ENCODE measurements at places on chromosomes 13 and 19.

- DNase-seq, result no peak
These were observed 1.3 kb downstream of the RAB3D start for GRCh38 chr19:11338121-11338520.

DNA sequence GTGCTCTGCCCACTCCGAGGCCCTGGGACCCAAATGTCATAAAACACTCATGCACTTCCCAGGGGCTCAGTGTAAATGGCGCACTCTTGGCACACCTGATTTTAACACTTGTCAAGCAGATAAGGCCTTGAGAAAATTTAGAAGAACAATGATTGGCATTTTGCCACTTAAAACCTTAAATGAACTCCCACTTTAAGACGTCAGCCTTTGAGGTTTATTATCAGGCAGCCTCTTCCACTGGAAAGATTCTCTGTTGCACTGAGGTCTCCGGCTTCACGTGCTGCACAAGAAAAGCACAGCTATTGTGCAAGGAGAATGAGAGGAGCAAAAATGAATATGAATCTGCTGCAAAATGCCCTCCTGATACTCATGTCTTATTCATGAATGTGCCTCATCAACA is 38.5 kb upstream of the ATP11A start:
- no peak for DNase-seq

DNA sequence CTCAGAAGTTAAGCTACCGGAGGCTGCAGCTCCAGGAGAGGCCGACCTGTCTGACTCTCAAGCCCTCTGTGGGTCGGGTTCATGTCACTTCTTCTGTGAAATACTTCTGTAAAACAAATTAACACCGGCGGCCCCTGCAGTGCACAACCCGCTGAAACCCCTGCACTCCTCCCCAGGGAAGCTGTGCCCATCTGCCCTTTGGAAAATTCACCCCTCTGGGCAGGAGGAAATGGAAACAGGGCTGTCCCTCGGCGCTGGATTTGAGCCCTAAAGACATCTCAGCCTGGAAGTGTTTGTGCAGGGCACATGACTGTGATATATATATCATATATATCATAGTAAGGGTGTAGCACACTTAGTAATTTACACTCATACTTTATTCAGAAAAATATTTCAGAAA is 415.3 kb downstream of the IRS2 start:
- no peak for DNase-seq

DNA sequence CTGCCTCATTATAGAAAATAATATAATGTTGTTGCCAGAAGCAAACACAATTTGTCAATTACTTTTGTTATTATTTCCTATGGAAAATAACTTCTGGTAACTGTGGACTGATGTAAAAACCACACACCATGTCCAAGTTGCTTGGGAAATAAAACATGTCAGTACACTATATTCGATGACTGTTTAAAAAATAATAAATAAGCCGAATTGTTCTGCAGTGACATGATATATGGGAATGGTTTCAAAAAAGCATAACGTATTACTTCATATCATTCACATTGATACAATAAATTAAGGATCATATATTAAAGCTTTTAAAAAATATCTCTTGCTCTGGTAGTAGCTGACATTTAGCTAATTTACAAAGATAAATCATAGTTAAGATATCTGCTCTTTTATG is 2062.1 kb downstream of the PCDH9 start:
- DNase-seq, result no peak

- DNase-seq, result no peak
These were observed 363 bp downstream of the CACNA1A start for GRCh38 chr19:13505761-13506470.

GRCh38 chr13:53123536-53123935 is 94.9 kb downstream of the OLFM4 start:
- DNase-seq, result no peak

DNA sequence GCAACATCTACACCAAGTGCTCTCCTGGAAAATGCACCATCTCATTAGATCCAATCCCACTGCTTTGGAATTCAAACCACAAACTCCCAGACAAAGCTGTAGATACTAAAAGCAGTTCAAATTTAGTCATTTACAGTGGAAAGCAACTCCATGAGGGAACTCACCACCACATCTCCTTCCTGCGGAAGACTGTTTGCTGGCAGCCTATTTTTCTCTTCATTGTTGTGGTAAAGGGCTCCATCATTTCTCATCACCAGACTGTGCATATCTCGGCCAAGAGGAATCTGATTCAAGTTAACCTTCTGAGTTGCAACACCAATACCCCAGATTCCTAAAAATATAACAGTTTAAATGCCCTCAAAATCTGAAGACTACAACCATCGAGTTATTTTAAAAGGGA is 8.4 kb downstream of the SPRYD7 start:
- DNase-seq, result no peak

DNA sequence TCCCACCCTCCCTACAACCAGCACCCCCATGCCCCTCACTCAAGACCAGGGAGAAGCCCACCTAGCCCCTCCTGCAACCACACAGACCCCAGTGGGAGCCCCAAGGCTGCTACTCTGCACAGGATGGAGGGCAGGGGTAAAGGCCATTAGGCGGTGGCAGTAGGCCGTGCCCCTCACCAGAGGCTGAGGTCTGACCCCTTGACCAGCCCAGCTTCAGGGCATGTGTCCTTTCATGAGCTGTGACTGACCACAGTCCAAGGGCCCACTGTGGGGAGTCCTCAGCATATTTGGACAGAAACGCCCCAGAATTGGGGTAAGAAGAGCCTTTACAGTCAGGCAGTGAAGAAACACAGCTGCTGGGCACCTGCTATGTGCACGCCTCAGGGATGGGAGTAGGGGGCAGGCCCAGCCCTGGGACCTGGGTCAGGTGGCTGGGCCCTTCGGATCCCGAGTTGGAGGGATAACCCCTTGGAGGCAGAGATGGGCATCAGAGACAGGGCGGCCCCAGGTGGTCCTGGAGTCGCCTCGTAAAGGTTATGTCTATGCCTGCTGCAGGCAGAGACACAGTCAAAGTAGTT is 1.7 kb upstream of the RPS5 start:
- DNase-seq, result no peak

- DNase-seq, result no peak
These were observed 3.6 kb downstream of the AKAP11 start for GRCh38 chr13:42275506-42275905.

DNA sequence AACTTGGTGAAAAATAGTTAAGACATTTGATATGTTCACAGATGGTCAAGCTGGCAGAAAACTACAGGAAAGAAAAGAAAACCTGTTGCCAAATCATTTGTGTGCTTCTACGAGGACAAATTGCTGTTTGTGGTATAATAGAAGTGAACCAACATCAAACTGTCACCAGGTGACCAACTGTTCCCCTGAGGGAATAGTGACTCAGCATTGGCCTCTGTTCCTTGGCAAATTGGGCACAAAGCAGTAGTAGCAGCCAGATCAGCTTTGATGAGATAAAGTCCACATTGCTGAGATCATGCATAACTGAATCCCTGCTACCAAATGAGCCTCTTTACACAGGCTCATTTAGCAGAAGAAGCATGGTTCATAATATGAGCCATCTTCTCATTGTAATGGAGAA is 103.5 kb downstream of the POSTN start:
- DNase-seq, result no peak

DNA sequence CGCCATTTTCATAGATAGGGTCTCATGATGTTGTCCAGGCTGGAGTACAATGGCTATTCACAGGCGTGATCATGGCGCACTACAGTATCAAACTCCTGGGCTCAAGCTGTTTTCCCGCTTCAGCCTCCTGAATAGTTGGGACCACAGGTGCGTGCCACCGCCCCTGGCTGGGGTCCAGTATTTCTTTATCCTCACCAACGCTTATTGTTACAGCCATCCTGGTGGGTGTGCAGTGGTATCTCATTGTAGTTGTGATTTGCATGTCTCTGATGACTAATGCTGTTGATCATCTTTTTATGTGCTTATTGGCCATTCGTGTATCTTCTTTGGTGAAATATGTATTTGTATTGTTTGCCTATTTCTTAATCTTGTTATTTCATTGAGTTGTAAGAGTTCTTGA is 49.0 kb downstream of the SIPA1L3 start:
- DNase-seq, result no peak

- peak; percentile 83 for DNase-seq
These were observed 1.9 kb downstream of the FOXO1 start for GRCh38 chr13:40664350-40665125.

DNA sequence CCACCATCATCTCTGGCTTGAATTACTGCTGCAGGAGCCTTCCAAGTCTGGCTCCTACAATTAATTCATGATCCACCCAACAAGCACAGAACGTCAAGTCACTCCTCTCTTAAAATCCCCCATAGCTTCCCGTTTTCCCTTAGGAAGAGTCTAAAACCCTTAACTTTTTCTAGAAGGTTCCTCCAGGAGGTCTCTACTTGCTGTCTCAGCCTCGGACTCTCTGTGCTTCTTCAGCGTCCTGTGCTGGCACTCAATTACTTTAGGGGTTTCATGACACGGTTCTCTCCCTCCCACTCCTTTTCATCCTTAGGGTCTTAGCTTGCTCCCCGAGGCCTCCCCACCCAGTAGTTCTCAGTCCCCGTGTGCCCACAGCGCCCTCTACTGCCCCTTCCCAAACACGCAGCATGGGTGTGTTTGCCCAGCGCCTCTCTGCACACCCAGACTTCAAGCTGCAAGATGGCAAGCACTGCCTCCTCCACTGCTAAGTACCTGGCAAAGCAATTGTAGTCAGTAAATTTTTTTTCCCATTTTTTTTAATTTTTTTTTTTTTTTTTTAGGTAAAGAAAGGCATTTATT is 25.8 kb upstream of the MAP3K10 start:
- DNase-seq, result no peak

DNA sequence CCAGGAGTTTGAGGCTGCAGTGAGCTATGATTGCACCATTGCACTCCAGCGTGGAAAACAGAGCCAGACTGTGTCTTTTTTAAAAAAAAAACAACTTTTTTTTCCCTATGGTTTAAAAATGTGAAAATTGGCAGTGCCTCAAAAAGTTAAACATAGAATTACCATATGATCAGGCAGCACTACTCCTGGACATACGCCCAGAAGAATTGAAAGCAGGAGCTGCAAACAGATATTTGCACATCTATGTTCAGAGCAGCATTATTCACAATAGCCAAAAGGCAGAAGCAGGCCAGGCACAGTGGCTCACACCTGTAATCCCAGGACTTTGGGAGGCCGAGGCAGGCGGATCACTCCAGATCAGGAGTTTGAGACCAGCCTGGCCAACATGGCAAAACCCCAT is 3.8 kb upstream of the RETN start:
- DNase-seq, result no peak

- no peak for DNase-seq
These were observed 90.7 kb upstream of the KL start for GRCh38 chr13:32925506-32925905.

DNA sequence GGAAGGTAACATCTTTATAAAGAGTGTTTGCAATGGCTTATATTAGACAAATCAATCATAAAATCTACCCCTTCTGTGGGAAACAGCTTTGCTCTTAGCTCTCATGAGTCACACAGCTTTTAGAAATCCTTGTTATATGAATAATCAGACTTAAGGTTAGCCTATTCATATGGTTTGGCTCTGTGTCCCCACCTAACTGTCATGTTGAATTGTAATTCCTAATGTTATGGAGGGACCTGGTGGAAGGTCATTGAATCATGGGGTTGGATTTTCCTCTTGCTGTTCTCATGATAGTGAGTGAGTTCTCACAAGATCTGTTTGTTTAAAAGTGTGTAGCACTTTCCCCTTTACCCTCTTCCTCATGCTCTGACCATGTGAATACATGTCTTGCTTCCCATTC is 704.2 kb upstream of the KLHL1 start:
- DNase-seq, result no peak

DNA sequence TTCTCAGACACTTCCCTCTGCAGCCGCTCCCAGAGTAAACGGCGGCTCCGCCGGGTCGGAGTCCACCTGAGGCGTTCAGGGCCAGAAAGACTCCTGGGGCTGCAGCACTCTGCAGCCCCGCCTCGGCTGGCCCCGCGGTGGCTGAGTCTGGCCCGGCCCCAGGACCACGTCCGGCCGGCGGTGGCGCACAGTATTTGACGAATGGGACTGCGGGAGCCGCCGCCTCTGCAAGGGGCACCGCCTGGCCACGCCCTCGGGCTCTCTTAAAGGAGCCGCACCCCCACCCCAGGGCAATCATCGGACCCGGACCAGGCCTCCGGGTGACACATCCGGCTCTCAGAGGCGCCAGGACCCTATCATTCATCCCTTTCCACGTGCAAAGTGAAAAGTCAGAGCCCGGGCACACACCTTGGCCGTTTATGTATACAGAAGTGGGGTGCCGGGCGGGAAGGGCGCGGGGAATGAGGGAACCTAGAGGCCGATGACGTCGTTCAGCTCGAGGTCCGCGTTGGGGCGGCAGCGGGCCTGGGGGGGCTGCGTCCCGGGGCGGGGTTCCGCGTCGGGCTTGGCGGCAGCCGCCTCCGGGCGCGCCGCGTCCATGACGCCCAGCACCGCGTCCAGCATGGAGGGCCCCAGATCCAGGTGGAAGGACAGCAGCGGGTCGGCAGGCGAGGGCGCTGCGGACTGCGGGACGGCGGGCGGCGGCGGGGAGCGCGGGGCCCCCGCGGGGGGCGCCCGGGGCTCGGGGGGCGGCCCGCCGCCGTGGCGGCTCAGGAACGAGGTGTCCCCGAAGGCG is 1.2 kb upstream of the LENG9 start:
- DNase-seq, result peak; percentile 93

- peak; percentile 88 for DNase-seq
These were observed at the start of gene NDFIP2 for GRCh38 chr13:79480954-79481684. TSS of gene NDFIP2 (plus strand) at chr13:79481155. CDS start at chr13:79481204, 49 bp downstream.

DNA sequence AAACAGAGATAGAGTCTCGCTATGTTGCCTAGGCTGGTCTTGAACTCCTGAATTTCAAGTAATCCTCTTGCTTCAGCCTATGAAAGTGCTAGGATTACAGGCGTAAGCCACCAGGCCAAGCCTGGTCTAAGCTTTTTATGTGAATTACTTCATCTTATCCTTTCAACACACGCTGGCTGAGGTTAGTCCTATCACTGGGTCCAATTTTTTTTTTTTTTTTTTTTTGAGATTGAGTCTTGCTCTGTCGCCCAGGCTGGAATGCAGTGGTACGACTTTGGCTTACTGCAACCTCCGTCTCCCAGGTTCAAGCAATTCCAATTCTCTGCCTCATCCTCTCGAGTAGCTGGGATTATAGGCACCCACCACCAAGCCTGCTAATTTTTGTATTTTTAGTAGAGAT is 10.4 kb downstream of the MYO1F start:
- DNase-seq, result no peak
